Fibroblast of pulmonary artery (primary cell): ENCODE measurements at places on chromosomes 3 and 15.

DNA sequence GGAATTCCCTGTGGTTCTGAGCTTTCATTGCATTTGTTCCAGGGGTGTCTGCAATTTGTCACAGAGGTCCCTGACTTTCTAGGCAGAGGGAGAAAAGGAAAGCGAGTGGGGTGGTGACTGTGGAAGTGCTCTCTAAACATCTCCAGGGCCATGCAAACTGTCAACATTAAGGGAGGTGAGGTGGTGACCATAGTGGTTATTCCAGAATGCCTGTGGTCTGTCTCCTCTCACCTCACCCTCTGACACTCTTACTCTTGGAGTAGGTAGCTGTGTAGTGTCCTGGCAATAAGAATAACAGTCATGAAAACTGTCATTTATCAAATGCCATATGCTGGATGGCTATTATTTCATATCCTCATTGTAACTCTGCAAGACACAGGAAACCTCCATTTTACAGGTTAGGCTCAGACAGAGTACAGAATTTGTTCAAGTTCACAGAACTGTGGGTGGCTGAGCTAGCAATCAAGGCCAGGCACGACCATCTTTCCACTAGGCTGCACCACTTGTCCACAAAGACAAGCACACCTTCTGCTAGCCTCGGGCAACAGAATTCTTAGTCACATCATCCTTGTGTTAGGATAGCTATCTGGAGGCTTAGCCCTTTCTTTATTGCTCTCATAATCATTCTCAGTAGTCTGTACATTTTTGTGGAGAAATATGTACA is 179.4 kb downstream of the CD47 start:
- DNase-seq: no peak

- no peak for DNase-seq
Observed at GRCh38 chr3:196641333-196642054, 2.0 kb downstream of the NRROS start.

DNA sequence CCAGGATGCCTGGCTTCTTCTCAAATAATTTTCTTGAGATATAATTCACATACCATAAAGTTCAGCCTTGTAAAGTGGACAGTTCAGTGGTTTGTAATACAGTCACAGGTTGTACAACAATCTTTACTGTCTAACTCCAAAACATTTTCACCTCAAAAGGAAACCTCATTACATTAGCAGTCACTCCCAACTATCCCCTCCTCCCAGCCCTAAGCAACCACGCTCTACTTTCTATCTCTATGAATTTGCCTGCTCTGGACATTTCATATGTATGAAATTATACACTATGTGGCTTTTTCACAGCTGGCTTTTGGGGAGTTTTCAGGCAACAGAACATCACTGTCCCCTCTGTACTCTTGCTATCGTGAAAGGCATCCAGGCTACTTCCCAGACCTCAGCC is 17.5 kb downstream of the TGM5 start:
- no peak for DNase-seq

GRCh38 chr15:95845862-95846515 is 484.5 kb upstream of the NR2F2 start:
- peak; percentile 17 for DNase-seq

DNA sequence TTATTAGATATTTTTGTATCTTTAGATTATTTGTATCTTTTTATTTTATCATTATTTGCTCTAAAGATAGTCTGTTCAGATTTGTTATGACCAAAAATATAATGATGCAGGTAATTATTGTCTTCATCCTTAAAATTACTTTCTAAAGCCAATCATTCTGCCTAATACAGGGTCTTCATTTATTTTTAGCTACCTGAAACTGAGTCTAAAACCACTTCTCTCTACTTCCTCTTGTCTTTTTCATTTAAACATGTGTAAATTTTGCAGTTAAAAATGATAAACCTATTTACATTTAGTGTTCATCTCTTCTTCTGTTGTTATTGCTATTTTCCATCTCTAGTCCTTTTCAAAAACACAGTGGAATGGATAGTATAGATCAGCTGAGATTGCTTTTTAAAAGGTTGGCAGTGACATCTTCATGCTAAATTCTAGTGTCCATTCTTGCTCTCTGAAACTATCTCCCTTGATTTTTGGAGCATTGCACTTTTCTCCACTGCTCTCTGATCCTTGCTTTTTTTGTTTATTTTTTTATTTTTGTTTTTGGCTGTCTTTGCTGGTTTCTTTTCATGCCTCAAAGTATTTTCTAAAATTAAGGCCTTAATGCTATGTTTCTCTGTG is 91.8 kb downstream of the UBE2E2 start:
- no peak for DNase-seq

DNA sequence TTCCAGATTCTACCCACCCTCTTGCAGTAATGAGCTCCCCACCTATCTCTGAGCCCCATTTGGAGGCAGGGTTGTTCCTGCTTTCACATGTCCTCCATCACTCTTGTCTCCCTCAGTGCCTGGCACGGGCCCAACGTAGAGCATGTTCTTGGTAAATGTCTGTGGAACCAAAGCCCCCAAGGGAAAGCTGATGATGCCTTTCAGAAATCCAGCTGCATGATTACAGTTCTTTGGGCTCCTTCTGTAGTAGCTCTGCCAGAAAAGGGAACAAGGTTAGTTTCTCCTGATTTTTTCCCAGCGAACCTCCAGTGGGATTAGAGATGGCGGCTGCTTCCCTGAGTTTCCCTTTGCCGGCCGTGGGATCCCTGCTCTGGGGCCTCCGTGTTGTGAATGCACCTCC is 39.3 kb downstream of the CGNL1 start:
- no peak for DNase-seq

DNA sequence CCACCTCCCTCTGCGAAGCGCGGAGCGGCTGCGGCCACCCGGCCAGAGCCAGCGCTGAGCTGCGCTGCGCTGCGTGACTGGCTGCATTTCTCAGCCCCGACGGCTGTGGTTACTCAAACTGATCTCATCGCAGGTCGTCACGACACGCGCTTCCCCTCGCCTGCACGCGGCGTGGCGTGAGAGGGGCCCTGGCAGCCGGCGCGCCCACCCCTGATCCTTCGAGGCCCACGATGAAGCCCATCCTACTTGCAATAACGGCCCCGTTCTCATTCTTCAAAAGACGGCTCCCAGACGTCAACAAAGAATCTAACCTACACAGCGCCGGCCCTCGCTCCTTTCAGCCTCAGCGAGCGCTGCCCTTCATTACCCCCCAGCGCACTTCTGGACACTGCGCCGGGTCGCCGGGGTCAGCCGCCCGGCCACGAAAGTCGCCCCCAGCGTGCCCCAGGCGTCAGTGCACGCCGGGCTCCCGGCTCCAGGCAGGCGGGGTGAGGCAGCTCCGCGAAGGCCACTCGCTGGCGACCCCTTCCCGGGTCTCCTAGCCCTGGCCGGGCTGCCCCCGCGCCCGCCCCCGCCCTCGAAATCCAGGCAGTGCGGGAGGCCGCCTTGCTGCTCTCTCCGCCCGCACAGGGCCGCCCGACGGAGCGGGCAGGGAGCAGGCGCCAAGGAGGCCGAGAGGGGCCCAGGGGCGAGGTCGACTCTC is 9.9 kb upstream of the LEKR1 start:
- peak; percentile 57 for DNase-seq

DNA sequence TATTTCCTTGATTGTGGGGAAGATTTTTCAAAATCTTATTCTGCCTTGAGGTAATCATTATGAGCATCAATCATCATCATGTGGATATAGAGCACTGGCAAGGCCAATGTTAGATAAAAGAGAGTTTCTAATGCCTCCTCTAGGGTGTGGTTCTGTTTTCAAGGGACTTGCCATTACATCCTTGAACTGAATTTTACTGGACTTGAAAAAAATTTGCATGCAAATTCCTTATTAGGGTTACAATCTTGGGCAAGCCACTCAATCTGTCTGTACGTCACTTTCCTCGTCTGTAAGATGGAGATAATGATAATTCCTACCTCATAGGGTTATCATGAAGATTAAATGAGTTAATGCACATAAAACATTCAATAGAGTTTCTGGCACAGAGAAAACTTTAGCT is 156.2 kb upstream of the WNT5A start:
- no peak for DNase-seq

DNA sequence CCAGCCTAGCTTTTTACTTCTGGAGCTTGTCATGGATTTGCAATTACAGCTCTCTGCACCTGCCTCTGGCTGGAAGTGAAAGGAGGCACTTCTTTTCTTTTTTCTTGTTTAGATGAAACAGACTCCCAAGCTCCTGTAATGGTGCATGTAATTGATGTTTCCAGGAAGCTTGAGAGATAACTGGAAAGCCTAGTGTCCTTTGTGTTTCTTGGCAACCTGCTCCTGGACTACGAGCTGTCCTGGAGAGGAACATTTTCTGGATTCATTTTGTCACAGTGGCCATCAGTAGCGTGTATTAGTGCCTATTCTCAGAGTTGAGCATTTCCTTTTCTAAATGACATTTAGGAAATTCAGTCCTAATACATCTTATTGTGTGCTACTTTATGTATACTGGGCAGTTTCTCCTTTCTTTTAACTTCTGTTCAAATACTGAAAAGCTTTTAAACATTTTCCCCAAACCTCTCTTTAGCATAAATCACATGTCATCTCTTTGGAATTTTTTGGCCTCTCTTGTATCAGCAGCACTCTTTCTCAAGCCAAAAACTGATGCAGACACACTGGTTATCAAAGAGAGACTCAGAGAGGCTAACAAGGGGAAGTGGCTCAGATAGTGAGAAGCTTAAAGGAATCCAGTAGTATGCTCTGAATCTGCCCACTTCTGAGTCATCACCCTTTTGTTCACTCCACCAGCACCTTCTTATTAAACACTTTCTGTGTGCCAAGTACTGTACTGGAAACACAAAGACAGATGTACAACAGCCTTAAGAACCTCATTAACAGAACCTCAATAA is 62.6 kb upstream of the SLC2A2 start:
- peak; percentile 88 for DNase-seq

DNA sequence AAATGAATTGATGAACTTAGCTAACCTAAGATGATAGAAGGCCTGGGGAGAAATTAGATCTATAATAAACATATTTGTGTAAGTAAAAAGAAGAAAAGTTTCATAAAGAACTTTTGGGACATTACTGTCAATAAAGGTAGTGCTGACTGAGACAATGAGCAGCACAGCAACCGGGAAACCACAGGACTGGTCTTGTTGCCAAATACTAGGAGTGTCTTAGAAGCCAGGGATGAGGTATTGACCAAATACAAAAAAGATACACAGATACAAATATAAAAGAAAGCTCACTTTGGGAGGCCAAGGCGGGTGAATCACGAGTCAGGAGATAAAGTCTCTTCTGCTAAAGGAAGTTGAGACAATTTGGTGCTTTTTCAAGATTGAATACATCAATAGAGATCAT is 362.4 kb upstream of the ZNF385D start:
- no peak for DNase-seq

DNA sequence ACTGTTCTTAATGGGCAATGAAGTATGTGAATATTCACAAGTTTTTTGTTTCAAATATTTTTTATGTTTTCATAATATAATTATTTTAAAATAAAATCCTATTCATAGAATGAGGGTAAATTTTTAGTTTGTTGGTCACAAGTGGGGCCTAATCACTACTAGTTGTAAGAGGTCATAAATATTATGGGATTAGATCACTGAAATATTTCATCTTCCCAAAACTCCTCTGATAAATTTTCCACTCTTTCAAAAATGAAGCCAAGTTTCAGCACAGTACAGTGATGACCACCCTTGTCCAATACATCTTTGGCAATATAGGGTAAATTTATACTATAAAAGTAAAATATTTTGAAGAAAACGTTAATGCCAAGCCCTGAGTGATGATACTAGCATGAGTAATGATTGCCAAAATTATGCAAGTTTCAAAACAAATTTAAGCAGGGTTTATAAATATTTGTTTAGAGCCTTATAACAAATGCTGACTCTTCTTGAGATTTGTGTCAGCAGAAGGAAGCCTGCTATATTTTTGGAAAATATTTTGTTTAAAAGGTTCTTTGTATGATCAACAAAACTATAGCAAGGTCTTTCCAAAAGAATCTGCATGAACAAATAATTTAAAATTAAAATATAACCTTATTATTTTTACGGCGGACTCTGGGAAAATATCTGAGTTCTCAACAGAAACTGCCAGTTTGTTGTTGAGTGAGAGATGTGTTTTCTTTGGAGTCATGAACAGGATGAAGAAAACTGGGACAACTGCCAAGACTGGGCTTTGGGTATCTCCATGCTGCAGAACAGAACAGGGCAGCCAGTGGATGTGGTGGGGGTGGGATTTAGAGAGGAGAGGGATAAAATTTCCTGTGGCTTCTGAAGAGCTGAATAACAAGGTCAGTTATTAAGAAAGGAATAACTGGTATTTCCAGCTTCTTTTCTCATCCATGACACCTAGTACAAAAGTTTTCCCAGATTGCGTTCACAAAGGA is 17.9 kb upstream of the TM4SF1 start:
- peak; percentile 87 for DNase-seq

- DNase-seq: peak; percentile 31
Observed at GRCh38 chr3:64977308-64978100, 289.7 kb upstream of the ADAMTS9 start.

GRCh38 chr3:23479615-23480328 is 276.6 kb downstream of the UBE2E2 start:
- DNase-seq: no peak

- DNase-seq: no peak
Observed at GRCh38 chr15:73940061-73940981, 14.1 kb downstream of the LOXL1 start.

DNA sequence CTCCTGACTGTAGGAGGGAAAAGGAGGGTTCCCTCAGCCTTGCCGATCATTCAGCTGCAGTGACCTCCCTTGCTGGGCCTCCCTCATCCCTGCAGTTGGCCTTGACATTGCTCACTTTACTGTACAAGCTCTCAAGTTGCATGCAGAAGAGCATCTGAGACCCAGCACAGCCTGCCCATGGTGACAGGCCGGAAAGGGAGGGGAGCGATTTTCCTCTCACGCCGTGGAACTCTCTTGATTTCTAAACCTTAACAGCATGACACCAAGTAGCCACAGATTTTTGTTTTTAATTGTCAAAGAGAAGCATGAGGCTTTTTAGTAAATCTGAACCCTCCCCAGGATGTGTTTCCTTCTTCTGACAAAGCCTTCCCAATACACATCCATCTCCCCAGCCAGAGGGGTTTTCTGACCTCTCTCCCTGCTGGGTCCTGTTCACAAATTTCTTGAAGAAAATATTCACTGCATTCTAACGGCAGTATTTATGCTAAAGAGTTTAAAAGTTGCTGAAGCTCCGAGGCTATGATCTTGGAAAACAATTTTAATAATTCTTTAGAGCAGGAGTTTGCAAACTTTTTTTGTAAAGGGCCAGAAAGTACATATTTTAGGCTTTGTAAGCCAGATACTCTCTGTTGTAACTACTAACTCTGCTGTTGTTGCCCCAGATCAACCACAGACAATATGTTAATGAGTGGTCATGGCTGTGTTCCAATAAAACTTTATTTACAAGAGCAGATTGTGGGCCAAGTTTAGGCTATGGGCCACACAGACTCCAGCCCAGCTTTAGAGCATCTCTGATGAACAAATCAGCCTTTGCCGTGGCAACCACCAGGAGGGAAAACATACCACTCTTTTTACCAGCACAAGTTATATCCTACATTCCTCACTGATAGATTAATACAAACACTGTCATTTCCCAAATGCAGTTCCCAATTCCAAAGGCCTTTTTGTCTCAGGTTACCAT is 34.8 kb downstream of the LMCD1 start:
- peak; percentile 61 for DNase-seq

DNA sequence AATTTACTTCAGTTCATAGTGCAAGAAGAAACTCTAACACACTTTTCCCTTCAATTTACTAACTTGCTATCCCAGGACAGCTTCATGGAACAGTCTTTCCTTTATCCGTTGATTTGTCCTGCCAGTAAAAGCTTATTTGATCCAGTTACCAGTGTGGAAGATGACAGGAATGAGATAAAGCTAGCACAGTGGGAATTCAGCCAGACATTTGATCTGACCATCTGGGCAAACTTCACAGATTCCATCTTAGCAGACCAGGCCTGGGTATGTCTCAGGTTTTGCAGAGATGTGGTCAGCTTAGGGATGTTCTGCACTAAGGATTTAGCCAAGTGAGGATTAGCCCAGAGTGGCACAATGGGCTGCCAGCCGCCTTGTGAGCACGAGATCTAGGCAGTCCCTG is 19.7 kb downstream of the CEMIP start:
- DNase-seq: no peak
